ENCODE measurements at places on chromosomes 5 and 9.

DNA sequence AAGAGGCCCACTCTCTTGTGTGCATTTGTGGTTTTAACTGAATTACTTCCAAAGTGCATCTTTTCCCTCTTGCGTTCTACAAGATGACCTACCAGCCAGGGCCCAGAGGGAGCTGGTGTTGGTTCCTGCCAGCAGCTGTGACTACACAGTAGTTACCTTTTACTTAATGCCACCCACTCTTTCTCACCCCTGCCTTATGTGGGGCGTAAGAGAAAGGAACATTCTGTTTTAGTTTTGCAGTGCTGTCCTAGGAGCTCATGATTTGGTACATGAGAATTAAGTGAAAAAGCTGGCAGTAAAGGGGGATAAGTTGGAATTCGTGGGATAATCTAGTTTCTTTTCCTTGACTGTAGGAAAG is 45.4 kb downstream of the RCL1 start:
- DNase-seq: no peak

GRCh38 chr5:138234651-138235050 is 21.5 kb upstream of the CDC23 start:
- DNase-seq: no peak

DNA sequence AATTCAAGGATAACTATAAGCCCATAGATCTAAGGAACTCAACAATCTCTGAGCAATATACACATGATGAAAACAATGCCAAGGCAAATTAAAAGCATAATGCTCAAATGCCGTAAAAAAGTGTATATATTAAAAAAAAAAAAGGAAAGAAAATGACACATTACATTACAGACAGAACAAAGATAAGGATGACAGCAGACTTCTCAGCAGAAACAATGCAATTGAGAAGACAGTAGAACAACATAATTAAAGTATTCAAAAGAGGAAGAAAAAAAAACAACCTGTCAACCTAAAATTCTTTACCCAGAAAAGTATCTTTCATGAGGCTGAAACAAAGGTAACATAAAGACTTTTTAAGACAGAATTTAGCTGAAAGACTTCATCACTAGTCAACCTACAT is 591.7 kb downstream of the ZNF608 start:
- DNase-seq: no peak

- no peak for DNase-seq
These were observed 29.4 kb upstream of the GDNF start for GRCh38 chr5:37869216-37869615.
